ENCODE measurements at places on chromosomes 6 and 20. TPM values are rescaled to one million over a fixed set of nuclear protein-coding genes. Genes with fewer than 3 reads are reported as not detected.

The OSER1 gene
- total RNA-seq, result 67.6 TPM

The L3MBTL1 gene
- 8.0 TPM for total RNA-seq

The ZBP1 gene
- not detected for total RNA-seq

The OPRM1 gene
- not detected for total RNA-seq

The MYL9 gene
- 7.2 TPM for total RNA-seq

The RARS2 gene
- total RNA-seq, result 39.5 TPM

The PAK5 gene
- not detected for total RNA-seq

The NFATC2 gene
- total RNA-seq, result not detected

The F13A1 gene
- total RNA-seq, result under 0.01 TPM

The PROKR2 gene
- not detected for total RNA-seq

The RIPOR2 gene
- 8.7 TPM for total RNA-seq

The EYS gene
- total RNA-seq, result not detected

The ANGPT4 gene
- not detected for total RNA-seq

The MYCT1 gene
- under 0.01 TPM for total RNA-seq

The HLA-DRA gene
- total RNA-seq, result not detected

The EDN3 gene
- total RNA-seq, result not detected

The CD93 gene
- 1.00 TPM for total RNA-seq

The HCRTR2 gene
- total RNA-seq, result not detected

The LAMA5 gene
- total RNA-seq, result 68.2 TPM

The VGLL2 gene
- not detected for total RNA-seq

The DEFB116 gene
- not detected for total RNA-seq

The OR2H2 gene
- total RNA-seq, result not detected

The PRDM1 gene
- total RNA-seq, result 3.4 TPM

The NINL gene
- 10.7 TPM for total RNA-seq

The TOX2 gene
- total RNA-seq, result 1.6 TPM

The FAM135A gene
- total RNA-seq, result 15.1 TPM

The RFX6 gene
- total RNA-seq, result not detected

The BPIFB4 gene
- total RNA-seq, result not detected

The RAET1L gene
- total RNA-seq, result not detected

The CDSN gene
- total RNA-seq, result not detected

The HLA-DRB1 gene
- total RNA-seq, result not detected

The SEL1L2 gene
- not detected for total RNA-seq

The SCGN gene
- not detected for total RNA-seq

The ALDH5A1 gene
- total RNA-seq, result 1.3 TPM

The ANKRD66 gene
- total RNA-seq, result not detected

The CHRNA4 gene
- not detected for total RNA-seq

The C20orf144 gene
- total RNA-seq, result 0.11 TPM

The HLA-DPA1 gene
- 4.0 TPM for total RNA-seq

The KCTD20 gene
- total RNA-seq, result 41.4 TPM

The CDH26 gene
- total RNA-seq, result 0.12 TPM

The SLC35D3 gene
- not detected for total RNA-seq

The HLA-DQB1 gene
- total RNA-seq, result not detected

The PDYN gene
- total RNA-seq, result not detected

The SLPI gene
- not detected for total RNA-seq

The LST1 gene
- total RNA-seq, result not detected

The SERAC1 gene
- 16.7 TPM for total RNA-seq

The C4A gene
- total RNA-seq, result 2.3 TPM

The FOXC1 gene
- total RNA-seq, result 1.5 TPM

The CNKSR3 gene
- total RNA-seq, result 5.9 TPM

The BEND6 gene
- 19.1 TPM for total RNA-seq
